ENCODE measurements at places on chromosomes 5 and 9. TPM values are rescaled to one million over a fixed set of nuclear protein-coding genes. Genes with fewer than 3 reads are reported as not detected.

- DNase-seq, result no peak
These were observed 201.5 kb upstream of the S1PR3 start for GRCh38 chr9:88789785-88790184.

DNA sequence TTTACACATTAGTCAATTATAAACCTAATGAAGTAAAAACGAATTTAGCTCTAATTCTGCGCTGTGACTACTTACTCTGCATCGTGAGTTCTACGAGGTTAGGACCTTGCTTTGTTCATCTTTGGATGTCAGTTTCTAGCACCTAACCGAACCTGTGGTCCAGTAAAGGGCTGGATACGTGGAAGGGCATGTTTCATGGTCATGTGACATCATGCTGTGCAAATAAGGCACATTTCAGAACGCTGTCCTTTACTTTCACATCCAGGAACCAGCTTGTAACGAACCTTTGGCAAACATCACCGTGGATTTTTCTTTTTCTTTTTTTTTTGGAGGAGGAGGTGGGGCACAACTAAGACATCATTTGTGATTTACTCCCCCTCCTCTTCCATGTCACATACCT lies 15.0 kb downstream of the BASP1 start:
- no peak for DNase-seq

DNA sequence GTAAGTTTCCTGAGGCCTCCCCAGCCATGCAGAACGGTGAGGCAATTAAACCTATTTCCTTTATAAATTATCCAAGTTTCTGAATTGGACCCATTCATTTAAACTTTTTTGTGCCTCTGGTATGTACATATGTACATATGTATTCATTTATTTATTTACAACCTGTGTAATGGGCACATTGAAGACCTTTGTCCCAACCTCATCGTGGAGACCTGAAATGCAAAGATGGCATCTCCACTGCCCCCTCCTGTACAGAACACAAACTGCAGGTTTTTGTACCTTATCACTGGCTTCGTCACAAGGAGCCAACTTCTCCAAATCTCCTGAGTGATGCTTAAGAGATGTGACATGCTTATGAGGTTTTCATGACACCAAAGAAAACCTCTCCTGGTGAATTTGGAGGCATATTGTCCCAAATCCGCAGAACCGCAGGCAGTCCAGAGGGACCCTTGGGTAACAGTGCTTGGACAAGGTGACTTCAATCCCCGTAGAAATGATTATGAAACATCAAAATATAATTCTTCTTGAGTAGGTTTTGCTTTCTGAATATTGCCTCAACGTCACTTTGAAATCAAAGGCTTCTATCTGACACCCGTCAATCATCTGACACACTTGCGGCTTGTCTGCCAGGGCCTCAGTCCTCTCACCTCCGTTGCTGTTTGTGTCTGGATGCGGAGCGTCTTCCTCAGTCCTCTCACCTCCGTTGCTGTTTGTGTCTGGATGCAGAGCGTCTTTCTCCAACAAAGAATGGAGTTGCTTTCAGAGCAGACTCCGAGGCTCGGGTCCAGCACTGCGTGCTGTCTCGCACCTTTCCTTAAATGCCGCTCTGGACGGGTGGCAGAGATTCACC lies 135.0 kb upstream of the IRX4 start:
- DNase-seq, result no peak

The TMEM161B gene
- total RNA-seq, result 10.4 TPM

DNA sequence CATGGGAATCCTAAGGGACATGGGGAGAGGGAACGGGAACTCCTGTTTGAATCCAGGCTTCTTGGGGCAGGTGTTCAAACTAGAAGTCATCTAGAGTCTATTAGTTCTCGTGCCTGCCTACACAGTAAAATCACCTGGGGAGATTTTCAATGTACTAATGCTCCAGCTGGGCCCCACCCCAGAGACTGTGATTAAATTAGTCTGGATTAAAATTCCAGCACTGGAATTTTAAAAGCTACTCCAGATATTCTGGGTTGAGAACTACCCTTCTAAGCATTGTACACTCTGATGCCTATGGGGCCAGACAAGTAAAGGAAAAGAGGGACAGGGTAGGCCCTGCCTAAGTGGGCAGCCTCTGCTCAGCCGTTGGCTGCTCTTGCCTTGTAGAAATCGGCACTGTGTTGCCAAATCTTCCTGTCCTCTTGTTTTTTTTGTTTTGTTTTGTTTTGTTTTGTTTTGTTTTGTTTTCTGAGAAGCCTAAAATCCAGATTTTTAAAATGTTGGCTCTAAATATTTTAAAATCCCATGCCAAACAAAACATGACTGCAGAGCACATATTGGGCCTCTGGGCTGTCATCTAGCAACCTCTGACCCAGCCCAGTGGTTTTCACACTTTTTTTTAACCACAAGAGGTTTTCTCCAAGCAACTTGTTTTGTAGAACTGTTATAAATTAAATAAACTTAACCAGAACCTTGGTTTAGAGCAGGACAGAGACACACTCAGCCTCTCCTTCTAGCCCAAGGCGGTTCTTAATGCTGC lies 29.0 kb downstream of the ADRB2 start:
- no peak for DNase-seq

DNA sequence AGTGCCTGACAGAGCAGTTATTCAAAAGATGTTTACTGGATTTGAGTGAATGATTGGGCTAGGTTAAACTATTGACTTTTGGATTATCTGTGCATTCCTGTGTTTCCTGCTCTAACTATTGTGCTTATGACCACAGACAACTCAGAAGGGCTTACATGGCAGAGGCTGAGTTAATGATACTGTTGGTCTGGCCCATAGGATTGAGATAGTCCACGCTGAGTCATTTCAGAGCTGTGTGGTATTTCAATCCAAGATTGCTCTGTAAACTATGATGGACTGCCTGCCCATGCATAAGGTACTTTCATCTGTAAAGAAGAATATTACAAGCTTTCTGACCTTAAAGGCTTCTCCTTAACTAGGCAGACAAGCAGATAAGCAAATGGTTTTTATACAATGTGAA lies 49.1 kb upstream of the SLIT3 start:
- peak; percentile 82 for DNase-seq

DNA sequence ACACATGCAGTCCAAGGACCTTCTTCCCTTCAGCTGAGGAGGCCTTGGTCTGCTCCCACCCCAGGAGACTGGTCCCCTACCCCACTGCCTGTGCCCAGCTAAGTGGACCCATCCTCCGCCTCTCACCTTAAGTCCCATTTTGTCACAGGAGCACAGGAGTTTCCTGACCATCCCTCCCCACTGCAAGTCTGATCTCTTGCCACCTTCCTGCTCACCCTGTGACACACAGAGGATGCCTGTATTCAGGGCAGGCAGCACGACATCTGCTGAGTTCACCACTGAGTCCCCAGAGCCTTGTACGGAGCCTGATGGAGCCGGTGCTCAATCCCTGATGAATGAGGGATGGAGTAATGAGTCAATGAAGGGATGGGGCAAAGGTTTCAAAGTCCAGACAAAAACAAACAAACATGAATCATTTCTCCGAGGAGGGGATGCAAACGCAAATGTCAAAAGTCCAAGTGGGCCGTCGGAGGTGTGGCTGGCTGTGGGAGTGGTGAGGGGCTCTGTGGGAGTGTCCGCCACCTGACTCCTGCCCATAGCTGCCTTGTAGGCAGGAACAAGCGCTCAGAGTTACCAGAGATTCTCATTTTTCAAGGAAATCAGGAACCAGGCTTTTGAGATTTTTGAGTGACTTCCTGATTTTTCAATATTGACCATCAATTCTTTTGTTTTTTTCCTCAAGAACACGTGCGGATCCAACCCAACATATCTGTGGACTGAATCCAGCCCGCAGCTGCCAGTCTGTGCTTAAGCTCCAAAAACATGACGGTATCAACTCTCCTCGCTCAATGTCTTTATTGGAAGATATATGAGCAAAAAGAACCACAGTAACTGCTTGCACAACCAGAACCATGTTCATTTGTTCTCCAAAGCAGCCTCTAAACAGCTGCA lies 4.4 kb downstream of the RAPGEF1 start:
- DNase-seq, result no peak

GRCh38 chr9:107832871-107833270 lies 343.3 kb upstream of the KLF4 start:
- no peak for DNase-seq

The SLC36A2 gene
- not detected for total RNA-seq

The DNAJA1 gene
- total RNA-seq, result 138 TPM

DNA sequence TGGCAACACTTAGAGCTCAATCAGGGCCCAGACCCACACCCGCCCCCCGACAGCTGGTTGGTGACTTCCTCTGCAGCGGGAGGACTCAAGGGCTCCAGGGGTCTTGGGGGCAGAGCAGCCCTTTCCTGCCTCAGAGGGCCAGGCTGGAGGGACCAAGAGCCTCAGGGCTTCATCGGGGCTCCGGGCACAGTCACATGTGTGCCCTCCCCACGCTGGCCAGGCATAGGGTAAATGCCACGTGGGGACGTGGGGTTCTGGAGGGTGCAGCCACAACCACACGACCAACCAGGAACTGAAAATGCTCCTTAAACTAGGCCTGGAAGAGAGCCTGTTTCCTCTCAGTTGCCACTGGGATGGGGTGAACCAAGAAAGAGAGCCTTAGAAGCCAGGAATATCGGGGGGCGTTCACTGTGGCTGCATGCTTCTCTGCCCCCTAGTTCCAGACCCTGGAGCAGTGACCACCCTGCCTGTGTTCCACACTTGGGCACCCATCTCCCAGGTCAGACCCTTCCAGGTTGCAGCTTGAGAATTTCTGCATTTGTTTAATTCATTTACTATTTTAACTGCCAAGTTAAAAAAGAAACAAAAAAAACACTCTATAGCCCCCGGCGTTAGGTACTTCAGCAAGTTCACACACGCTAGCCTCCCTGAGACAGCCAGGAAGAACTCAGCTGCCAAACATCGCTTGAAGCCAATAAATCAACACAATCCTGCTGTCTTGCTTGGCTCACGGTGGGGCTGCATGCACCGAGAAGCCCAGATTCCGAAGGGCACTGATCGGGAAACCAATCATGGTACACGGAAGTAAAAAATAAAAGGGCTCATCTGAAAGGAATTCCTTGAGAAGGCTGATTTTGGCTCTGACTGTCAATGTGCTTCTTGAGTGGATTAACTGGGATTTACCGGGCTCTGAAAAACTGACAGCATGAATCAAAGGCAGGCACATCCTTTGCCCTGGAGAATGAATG lies 56.1 kb upstream of the PHYKPL start:
- no peak for DNase-seq

GRCh38 chr9:125972012-125972729 lies 225.0 kb downstream of the PBX3 start:
- DNase-seq, result no peak

DNA sequence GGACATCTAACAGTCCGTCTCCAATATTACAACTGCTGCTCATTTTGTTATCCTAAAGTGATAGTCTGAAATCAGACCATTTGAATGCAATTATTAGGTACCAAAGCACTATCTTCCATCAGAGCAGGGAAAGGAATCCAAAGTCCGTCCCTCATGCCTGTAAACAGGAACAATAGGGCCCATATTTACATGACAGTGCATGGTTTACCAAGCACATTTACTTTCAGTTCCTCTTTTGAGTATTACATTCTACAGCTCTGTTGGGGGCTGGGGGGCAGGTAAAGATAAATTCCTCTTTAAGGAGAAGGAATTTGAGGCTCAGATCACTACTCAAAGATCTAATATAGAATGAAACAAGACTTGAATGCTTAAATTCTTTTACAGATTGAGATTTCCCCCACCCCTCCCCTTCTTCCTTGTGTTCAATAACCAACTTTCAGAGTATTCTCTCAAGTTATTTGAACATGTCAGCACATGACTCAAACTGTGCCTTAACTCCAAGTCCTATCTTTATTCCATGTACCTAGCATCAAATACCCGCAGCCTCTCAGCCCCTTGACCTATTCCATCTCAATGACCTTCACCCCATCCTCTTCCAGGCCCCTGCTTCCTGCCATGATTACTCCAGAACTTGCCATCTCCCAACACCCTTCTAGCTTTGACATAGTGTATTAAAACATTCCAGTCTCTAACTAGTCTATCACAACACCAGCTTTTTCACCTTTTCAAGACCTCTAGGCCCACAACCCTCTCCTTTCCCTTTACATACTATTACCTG lies 71.0 kb downstream of the BRINP1 start:
- DNase-seq, result no peak

GRCh38 chr5:116922532-116922931 lies 347.9 kb upstream of the SEMA6A start:
- no peak for DNase-seq

DNA sequence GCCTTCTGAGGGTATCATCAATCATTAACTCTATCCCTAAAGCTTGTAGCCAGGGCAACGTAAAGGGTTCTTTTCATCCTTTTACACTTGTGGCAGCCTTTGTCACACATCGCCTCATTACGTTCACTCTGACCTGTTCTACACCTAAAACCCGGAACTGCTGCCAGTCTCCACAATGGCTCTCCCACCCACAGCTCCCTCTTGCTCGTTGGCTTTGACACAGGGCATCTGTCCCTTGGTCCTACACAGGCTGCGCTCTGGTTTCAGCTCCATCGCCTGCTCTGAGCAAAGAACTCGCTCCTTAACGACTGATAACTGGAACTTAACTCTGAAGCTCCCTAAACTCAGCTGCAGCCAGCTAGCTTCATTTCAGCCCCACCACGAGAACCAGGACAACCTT lies 112.8 kb upstream of the CTNND2 start:
- DNase-seq, result no peak

GRCh38 chr5:95731571-95732554 lies 727 bp downstream of the RHOBTB3 start:
- DNase-seq, result no peak

GRCh38 chr9:134130503-134131375 lies 5.1 kb upstream of the WDR5 start:
- no peak for DNase-seq

GRCh38 chr9:36401164-36401740 lies 1.2 kb upstream of the RNF38 start:
- DNase-seq, result no peak

DNA sequence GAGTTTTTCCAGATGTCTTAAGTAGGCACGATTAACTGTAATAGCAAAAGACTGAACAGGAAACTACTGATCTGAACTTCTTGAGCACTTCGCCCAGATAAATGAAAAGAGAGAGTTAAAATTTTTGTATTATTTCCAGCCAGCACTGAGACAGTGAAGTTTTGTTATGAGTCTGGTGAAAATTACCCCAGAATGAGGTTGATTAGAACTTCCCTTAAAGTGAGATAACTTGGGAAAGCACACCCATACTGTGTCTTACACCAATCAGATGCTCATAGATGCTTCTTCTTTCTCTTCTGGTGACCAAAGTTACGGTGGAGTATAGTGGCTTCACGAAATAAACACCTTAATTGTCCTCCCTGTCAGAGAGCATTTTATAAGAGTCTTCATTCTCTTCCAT lies 131.8 kb upstream of the SLC12A2 start:
- DNase-seq, result no peak

DNA sequence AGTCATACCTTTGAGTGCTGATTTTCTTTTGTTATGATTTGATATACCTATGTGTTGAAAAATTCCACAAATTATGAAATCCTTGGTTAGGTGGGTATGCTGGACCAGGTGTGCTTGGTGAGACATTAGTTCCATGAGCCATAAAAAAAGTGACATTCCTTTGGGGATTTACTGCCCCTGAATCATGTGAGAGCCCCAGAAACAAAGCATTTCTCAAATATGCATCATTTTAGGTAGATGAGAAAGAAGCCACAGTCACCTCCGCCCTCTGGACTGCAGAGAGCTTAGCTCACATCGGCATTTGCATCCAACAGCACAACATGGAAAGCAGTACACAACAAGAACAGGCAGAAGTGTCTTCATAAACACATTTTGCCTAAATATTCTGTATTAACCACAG lies 55.3 kb downstream of the DAP start:
- DNase-seq, result peak; percentile 54

GRCh38 chr9:132723809-132724208 lies 53.5 kb downstream of the GTF3C4 start:
- DNase-seq, result no peak

The PCDH12 gene
- total RNA-seq, result not detected

- no peak for DNase-seq
These were observed 1013.6 kb downstream of the CDH9 start for GRCh38 chr5:26024774-26025173.

The TAS2R1 gene
- total RNA-seq, result not detected

Data from kidney epithelial cell (primary cell).